ENCODE measurements at places on chromosomes 1 and 21. TPM values are rescaled to one million over a fixed set of nuclear protein-coding genes. Genes with fewer than 3 reads are reported as not detected.

DNA sequence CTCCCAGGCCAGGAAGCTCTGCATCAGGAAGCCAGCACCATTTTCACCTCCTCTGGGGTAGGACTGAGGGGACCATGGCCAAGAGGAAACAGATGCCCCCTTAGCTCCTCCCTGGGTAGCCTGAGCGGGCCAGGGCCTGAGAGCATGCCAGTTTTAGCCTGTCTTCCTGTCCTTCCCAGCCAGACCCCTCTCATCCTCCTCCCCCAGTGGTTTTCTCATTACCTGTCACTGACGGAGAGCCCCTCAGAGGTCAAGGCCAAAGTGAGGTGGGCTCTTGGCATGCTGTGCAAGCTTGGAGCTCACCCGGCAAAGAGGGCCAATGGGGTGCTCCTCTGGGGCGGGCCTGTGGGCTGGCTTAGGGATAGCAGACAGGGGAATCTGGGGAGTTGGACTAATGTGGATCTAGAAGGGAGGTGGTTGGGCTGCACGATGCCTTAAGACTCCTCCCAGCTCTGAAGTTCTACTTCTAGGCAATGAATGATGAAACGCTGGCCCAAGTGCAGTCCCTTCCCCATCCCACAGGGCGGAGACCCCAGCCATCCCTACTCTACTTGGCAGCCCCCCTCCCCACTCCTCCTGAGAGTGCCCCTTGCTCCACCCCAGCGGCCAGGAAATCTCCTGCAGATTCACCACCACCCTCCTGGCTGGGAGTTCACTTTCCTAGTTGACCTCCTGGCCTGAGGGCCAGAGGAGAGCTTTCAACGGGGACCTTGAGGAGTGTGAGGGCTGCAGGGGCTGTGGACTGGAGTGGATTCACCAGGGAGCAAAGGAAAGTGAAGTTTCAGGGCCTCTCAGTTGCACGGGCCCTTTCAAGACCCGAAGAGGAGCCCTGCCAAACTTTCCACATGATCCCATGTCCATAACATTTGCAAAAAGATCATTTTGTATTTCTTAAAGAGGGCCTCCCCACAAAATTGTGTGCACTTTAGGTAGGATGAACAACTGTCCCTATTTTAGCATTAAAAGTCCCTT, 9.4 kb upstream of the LMNA start:
- no peak for DNase-seq

Gene CLEC20A
- not detected for polyA plus RNA-seq

Gene CLCA4
- not detected for polyA plus RNA-seq

GRCh38 chr1:30522031-30523004, 201.1 kb downstream of the MATN1 start:
- peak; percentile 83 for DNase-seq

GRCh38 chr1:34549199-34549598, 205.6 kb upstream of the GJB5 start:
- no peak for DNase-seq

Data from BJ (cell line).